ENCODE measurements at places on chromosomes 5 and 9.

- DNase-seq = no peak
Observed at GRCh38 chr9:129558551-129559505, 62.1 kb downstream of the C9orf50 start.

- DNase-seq = no peak
Observed at GRCh38 chr5:134435560-134435959, 23.9 kb upstream of the CDKN2AIPNL start.

GRCh38 chr5:658103-658502 is 35.0 kb downstream of the TPPP start:
- no peak for DNase-seq

DNA sequence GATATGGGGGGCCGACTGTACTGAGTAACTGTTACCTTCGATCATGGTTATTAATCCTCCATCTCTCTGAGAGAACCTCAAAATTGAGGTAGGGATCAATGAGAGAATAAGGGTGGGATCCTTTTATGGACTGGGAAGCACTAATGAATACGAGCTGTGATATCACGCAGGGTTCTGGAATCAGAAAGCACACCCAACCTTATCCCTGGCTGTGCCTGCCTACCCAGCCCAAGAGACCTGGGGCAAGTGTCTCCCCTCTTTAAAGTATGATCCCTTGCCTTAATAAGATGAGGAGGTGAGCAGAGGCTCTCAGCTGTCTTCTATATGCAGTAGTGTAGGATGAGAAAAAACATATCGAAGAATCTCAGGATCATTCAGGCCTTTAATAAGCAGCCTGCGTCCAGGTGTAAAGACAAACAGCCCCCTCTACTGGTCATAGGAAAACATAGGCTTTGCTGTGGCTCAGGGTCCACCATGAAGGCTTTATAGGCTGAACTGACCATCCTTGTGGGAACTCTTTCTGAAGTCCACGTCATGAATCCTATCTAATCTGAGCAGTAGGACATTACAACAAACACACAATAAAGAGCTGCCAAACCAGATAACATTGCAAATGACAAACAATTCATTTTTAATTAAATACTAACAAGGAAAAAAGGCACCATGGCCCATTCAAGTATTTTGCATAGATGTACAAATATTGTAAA is 16.8 kb downstream of the NIPAL4 start:
- DNase-seq = no peak

Data from activated CD4-positive, CD25-positive, alpha-beta regulatory T cell (primary cell).